ENCODE measurements at places on chromosomes 1 and 21. TPM values are rescaled to one million over a fixed set of nuclear protein-coding genes. Genes with fewer than 3 reads are reported as not detected.

GRCh38 chr1:94438692-94439276 is 20.6 kb downstream of the ABCD3 start:
- no peak for DNase-seq

DNA sequence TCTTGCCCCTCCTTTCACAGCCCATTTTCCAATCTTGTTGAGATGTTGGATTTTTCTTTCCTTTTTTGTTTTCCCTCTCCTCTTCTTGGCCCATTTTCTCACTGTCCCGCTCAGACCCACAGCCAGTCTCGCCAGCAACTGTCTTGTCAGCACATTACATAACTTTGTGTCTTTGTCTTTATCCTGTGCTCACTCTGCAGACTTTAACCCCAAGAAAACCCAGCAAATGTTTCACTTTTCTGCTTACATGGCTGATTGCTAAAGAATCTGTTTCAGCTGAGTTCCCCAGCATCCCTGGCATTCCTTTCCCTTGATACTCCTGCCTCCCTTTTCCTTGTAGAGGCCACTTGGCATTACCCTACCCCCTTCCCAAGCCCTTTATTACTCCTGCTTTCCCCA is 74.6 kb downstream of the ZNF648 start:
- no peak for DNase-seq

DNA sequence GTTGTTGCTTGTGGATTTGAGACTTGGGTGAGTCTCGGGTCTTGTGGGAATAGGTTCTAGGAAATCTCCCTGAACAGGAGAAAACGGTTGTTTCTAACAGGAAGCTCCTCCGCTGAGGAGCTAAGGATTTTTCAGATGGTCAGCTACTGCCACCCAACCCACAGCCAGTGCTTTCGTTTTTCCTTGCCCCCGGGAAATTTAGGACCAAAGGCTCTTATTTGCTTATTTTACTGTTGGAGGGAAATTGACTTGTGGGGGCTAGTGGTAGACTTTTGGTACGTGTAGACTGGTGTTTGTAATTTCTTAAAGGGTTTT is 792 bp downstream of the SNX7 start:
- DNase-seq, result no peak

DNA sequence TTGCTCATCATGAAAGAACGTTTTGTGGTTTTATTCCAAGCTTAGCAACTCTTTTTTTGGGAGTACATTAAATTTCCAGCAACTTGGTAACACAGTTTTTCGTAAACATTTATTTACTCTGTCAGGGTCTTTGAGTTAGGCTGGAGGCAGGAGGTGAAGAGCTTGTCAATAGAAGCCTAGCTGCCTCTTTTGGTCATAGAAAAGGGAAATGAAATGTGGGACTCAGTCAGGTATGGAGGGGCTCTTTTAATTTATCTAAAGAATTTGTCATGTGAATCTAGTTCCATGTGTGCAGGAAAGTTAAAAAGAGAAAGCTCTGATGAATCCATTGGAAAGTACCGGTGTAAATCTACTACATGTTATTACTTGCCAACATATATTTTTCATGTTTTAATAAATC is 45.9 kb upstream of the PRMT6 start:
- DNase-seq, result no peak

GRCh38 chr1:214326406-214326805 is 45.4 kb downstream of the SMYD2 start:
- no peak for DNase-seq

GRCh38 chr1:154607106-154607608 is 829 bp downstream of the ADAR start:
- no peak for DNase-seq

DNA sequence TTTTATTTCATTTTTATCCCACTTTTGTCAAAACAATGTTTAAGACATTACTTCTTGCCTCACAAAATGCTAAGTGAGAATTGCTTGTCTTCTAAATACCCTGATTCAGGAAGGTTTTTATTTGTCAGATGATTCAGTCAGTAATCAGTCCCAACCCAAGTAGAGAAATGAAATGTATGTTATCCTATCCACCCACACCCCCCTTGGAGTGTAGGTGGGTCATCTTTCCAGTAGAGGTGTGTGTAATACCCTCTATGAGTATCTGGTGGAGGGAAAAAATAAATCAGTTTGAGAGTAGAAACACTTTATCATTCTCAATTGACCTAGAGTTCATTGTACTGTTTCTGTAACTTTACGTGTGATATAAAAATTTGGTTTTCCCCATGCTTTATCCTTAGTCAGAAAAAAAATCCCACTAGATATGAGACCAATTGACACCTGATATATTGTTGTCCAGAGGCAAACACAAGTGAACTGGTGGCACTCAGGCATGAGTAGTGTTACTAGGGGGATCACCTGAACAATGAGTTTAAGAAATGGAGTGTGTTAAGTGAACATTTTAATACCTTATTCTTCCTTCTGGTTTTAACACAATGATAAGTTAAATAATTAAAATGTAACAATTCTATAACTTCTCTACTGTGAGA is 153.8 kb upstream of the C1orf105 start:
- DNase-seq, result no peak

GRCh38 chr1:54121482-54122134 is 31.2 kb downstream of the CDCP2 start:
- DNase-seq, result peak; percentile 86

DNA sequence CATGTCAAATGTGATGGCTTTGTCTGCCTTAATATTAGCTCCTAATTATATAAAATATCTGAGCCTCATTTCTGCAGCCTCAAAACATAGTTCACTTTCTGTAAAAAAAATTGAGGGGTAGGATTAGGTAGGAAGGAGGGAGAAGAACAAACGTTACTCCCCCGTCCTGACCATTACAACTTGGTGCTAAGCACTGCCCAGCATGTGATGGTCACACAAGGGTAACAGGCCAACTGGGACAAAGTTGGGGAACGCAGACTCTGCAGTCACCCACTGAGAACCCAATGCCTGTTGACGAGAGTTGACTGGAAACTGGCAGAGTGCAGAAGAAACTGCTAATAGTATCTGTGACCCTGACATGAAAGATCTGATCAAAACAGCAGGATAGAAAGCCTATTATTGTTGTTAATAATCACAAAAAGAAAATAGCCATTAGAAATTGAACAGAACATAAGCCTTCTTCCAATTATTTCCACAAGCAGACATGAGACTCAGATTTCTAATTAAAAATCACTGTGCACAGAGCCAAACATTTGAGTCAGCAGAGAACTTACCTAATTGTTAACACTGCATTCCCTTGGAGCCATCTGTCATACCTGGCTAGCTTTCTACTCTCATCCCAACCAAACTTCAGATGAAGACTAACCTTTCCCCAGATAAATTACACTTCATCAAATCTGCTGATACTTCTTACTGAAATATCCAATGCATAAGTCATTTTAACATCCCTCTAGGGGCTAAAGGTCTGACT is 5.5 kb downstream of the SORT1 start:
- DNase-seq, result no peak

GRCh38 chr1:12230549-12231275 is 882 bp downstream of the VPS13D start:
- peak; percentile 27 for DNase-seq

The CALML6 gene
- 0.55 TPM for total RNA-seq

The TAL1 gene
- 9.6 TPM for total RNA-seq

The EPS8L3 gene
- 0.52 TPM for total RNA-seq

The SEMA4A gene
- 22.7 TPM for total RNA-seq

The FCRLB gene
- 0.86 TPM for total RNA-seq
